Activated CD4-positive, alpha-beta T cell treated with anti-CD3 and anti-CD28 coated beads, Interleukin-10, Interleukin-2, amounts not matched to agents 100 ng/mL and 50 ng/mL, durations not matched to agents 16 hours and 8 hours (primary cell): ENCODE measurements at places on chromosomes 6 and 20.

- no peak for DNase-seq
These were observed 85.4 kb downstream of the CHMP4B start for GRCh38 chr20:33896509-33896908.

DNA sequence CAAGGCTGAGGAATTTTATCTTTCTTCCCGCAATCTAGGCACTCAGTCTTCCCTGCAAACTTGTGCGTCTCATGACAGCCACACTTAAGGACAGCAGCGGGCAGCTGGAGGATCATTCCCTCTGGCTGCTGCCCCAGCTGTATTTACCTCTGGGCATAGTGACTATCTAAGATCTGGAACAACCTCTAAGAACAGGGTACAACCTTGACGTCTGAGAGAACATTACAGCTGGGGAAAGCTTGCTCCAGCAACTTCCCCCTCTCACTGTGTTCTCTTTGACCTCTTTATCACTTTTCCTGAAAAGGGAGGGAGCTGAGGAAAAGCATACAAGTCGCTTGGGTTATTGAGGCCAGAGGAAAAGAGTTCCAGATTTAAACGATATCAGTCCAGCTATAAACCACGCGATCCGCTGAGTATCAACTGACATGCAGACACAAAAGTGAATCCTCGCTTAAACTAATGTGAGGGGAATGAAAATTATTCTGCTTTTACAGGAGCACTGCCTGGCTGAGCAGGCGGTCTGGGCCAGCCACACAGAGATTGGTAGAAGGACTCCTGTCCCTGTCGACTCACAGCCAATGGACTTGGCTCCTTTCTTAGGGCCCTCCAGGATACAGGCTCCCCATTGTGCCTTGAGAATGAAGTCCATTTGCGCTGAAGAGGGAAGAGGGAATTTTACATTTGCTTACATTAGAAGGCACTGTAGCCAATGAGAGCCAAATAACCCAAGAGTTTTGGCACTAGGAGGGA, 153.3 kb downstream of the QRSL1 start:
- DNase-seq, result no peak

GRCh38 chr6:110020888-110021287, 42.8 kb downstream of the GPR6 start:
- DNase-seq, result peak; percentile 11

- DNase-seq, result no peak
These were observed 38.2 kb upstream of the IER3 start for GRCh38 chr6:30782425-30783014.

DNA sequence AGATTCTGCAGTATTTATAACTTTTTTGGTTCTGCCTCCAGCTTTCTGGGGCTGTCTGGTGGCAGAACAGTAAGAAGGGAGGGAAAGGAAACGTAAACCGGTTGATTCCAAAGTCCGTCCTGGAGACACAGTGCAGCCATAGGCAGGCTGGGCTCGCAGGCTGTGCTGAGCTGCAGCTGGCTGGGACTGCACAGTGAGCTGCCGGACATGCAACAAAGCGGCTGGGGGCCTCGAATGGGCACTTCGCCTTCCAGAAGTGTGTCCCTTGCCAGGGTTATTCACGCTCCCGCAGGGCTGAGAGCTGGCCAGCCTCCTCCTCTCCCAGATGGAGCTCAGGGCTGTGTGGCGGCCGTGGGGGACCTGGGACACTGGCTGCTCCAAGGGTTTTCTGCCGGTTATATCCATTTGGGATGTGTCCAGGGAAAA, 78.1 kb upstream of the CD93 start:
- no peak for DNase-seq

DNA sequence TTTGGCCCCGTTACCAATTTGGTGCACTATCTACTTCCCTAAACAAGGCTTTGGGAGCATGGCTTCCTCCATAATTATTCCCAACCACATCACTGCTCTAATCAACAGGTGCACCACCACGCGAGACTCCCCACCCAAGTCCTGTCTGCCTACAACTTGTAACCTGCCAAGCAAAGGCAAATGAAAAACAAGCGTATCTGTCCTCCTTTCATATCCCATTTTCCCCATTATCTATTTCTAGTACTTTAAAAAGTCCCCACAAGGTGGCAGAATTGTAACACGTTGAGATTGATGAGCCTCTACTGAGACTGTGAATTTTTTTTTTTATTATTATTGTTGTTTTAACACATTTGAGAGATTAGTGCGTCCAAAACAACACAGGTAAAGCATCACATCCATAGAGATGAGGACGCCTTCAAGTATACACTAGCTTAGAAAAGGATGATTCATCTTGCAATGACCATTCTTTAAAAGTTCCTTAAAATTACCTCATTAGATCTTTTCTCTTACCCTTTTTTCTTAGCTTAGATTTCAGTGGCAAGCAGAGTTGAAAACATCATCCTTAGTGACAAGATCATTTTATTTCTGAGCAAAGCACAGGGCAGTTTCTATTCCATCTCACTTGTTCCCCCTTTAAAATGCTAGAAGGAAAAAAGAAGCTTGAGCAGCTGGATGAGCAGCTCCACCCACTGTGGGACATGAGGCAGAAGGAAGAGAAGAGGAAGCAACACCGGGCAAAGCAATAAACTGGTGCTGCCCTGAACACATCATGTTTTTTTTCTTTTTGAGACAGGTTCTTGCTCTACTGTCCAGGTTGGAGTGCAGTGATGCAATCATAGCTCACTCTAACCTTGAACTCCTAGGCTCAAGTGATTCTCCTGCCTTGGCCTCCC, 210.8 kb downstream of the ARHGAP18 start:
- peak; percentile 77 for DNase-seq

DNA sequence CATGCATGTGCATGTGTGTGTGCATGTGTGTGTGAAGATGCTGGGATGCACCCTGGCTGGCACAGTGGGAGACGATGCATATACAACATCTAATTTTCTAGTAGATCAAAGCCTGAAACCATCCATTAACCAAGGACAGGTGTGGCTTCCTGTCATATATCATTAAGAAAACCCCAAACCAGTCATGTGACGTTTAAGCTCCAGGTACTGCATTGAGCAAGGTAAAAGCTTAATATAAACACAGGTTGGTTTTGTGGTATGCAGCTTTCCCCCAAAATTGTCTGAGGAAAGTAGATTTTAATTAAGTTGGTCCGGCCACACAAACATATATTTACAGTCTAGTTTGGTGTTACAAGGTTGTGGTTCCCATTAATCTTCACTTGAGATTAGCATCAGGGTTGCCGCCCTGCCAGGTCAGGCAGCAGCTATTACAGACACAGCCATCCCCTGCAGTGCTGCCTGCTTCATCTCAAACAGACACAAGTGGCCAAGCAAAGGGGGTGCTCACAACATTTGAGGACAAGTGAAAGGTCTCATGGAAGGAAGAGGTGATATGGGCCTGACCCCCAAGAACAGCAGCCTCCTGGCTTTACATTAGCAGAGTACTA, 48.6 kb upstream of the NAA20 start:
- DNase-seq, result no peak
